Esophagus squamous epithelium (tissue), 5 donors: ENCODE measurements at places on chromosomes 12 and 14.

- DNase-seq, result no peak
Measured at GRCh38 chr14:54493293-54493692, 4.5 kb upstream of the GMFB start.

GRCh38 chr14:105146181-105146975 lies 22.2 kb downstream of the JAG2 start:
- no peak for DNase-seq

GRCh38 chr14:76034566-76034965 lies 49.0 kb downstream of the IFT43 start:
- no peak for DNase-seq

DNA sequence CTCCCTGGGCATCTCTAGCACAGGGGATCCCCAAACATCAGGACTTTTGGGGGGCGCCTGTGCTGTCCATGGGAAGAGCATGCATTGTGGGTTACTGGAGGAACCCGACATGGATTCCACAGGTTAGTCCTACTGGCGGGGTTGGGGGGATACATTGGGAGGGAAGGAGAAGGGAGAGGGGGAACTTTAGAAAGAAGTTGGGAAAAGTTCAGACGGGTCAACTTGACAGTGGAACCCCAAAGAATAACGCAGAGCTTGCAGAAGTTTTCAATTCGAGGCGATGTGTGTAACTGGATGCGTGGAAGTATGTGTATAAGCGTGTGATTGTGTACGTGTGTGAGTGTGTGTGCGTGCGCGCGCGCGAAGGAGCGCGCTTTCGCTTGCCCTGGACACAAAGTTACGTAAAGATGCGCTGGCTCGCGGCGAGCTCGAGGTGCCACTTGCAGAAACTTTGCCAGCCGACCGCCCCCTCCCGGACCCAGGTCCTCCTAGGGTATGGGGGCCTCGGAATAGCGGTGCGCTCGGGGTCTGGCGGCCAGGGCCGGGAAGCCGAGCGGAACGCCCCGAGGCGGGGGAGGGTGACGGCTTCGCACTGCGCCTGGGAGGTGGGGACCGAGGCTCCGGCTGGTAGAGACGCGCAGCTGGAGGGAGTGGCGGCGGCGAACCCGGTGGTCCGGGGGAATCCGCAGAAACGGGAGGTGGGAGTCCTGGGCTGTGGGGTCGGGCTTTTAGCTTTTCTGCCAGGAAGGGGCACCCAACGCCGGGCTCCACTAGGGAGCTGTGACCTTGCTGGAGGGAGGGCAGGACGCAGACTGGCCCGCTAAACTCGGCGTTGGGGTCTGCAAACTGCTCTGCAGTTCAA lies 669 bp downstream of the RFX4 start:
- DNase-seq, result no peak

DNA sequence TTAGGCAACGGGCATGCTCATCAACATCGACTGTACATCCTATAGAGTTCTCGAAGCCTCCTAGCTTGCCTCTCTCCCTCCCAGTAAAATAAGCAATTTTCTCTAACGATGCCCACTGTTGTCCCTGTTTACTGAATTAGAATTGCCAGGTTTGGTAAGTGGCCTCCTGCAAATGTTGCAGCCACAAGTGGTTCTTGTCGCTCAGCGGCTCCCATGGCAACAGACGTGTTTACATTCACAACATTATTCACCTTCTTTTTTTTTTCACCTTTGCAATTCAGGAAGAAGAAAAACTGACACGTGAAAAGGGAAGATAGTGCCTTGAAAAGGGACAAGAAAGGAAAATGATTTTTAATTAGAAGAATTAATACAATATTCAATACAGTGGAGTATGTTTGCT lies 100.9 kb upstream of the PKP2 start:
- no peak for DNase-seq

DNA sequence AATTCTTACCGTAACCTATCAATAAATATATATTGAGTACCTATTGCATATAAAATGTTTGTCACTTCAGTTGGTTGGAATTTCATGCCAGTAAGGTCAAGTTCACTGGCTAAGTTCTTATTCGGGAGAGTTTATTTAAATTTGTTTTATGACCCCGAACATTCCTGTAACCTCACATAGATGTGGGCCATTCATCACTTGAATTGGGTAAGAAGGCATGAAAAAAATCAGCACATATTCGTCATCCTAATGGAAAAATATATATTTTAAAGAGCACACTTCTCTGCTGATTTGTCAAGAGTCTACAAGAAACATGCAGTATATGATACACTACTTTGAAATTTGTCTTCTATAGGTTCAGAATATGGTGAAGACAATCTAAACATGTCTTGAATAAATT lies 263.4 kb downstream of the CCDC91 start:
- no peak for DNase-seq

DNA sequence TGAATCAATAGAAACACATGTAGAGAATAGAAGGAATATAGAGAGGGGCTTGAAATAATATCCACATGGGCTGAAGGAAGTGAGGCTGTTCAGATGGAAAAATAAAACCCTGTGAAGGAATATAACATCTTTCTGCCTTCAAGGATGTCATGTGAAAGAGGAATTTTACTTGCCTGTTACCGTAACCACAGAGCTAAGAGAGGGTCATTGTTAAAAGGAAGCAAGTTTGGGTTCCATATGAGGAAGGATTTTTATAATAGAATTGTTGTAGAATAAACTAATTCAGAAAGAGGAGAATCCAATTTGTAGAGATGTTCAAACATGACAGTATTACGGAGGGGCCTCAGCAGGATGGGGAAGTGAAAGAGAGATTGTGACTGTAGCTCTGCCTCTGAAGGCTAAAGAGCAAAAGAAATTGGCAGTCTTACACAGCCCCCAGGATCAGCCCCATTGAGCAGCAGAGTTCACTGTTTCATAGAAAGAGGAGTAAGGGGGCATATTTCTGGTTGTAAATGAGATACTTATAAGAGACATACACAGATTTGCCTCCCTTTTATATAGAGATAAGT lies 41.8 kb upstream of the PTPRR start:
- DNase-seq, result no peak
